ENCODE measurements at places on chromosomes 5 and 9. TPM values are rescaled to one million over a fixed set of nuclear protein-coding genes. Genes with fewer than 3 reads are reported as not detected.

DNA sequence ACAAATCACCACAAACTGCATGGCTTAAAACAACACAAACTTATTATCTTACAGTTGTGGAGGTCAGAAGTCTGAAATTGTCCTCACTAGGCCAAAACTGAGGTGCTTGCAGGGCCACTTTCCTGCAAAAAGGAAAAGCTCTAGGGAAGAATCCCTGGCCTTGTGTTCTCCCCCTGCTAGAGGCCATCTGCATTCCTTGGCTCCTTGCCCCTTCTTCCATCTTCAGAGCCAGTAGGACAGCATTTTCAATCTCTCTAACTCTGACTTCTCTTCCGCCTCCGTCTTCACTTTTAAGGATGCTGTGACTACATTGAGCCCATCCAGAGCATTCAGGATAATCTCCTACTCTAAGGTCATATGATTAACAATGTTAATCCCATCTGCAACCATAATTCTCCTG is 236.6 kb downstream of the CDK5RAP2 start:
- DNase-seq: peak; percentile 19

The FRRS1L gene
- 1.4 TPM for polyA plus RNA-seq

DNA sequence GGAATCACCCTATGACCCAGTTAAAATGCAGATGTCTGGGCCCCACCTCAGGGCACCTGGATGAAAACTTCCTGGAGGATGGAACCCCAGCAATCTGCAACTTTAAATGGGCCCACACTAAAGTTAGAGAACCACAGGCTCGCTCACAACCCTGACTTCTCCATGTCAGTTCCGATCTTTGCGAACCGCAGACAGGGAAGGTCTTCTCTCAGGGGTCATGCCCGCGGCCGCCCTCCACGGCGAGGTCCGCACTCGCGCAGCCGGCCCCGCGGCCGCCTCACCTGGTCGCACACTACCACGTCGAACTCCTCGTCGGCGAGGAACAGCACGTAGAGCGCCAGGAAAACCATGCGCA is 499 bp downstream of the ALG2 start:
- peak; percentile 5 for DNase-seq

DNA sequence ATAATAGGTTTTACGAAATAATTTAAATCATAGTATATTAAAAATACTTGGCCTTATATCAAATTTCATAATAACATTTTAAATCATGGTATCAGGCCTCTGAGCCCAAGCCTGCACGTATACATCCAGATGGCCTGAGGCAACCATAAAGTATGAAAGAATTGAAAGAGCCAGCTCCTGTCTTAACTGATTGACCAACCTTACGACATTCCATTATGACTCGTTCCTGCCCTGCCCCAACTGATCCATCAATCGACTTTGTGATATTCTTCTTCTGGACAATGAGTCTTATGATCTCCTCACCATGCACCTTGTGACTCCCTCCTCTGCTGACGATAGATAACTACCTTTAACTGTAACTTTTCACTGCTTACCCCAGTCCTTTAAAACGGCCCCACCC is 545.0 kb downstream of the MTRR start:
- no peak for DNase-seq

DNA sequence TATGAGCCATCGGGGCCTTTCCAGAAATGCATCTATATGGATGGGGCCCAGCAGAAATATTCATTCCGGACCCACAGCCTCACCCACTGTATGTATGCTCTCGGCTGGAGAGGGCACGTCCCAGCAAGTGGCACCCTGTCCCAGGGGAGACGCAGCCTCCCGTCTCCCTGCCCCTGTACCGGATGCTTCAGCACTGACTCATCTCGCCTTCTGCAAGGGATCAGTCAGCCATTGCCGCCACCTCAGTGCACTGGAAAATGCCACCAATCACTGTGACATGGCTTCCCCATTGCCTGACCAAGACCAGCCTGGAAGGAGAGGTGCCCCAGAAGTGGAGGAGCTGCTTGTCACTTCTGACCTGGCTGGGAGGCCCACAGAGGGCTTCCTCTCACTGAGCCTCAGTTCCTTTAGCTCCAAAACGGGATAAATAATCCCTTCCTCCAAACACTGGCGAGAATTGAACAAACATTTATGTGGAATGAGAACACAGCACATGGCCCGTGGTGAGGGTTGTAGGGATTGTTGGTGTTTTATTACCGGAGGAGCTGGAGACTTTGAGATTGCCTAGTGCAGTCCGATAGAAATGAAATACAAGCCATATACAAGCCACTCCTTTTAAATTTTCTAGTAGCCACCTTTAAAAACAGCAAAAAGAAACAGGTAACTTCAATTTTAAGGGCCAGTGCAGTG is 43.9 kb upstream of the ORM1 start:
- no peak for DNase-seq

The MED22 gene
- 23.0 TPM for polyA plus RNA-seq

The PCDHB15 gene
- polyA plus RNA-seq: 7.0 TPM

The CD180 gene
- 0.92 TPM for polyA plus RNA-seq

- no peak for DNase-seq
Observed at GRCh38 chr5:168482361-168482760, 3.9 kb upstream of the RARS1 start.

- peak; percentile 56 for DNase-seq
Observed at GRCh38 chr5:143168171-143168741, 235.2 kb downstream of the NR3C1 start.

GRCh38 chr9:110967196-110967595 is 71.1 kb downstream of the LPAR1 start:
- no peak for DNase-seq

GRCh38 chr5:179221877-179222220 is 123.4 kb downstream of the ADAMTS2 start:
- DNase-seq: no peak

The BRINP1 gene
- 0.11 TPM for polyA plus RNA-seq
